ENCODE measurements at places on chromosomes 1 and 21.

GRCh38 chr1:36982709-36983108, 51.6 kb downstream of the GRIK3 start:
- DNase-seq, result no peak

- no peak for DNase-seq
Measured at GRCh38 chr21:45099571-45099970, 25.2 kb downstream of the ADARB1 start.

DNA sequence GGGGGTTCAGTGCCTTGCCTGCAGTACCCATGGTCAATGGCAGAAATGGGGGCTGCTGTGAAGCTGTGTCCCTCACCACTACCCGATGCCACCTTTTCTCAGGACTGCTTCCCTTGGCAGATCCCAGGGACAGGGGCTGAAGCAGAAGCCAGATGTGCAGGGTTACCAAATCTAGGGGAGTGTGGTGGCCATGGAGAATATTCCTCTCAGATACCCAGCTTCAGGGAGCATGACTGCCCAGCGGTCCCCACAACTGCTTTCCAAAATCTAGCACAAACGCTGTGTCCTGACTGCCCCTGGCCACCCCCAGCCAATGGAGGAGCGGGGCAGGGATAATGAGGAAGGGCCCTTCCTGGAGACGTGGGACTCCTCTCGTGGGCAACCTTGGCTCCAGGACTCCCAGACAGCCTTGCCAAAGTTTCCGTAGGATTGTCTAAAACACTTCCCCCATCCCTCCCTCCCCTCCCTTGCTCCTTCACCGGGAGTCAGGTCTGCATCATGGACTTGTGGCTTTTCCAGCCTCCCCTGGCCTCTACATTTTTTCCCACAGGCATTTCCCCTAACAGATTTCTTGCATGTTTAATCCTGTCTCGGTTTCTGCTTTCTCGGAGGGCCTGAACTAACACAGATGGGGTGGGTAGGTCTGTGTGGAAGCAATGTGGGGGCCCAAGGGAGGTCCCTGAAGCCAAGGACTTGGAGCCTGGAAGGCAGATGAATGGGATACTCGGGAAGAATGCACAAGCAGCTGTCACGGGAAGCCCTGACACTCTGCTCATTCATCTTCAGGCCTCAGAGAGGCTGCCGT, 80.5 kb downstream of the OMA1 start:
- DNase-seq, result no peak

GRCh38 chr1:10056599-10056987, 23.8 kb downstream of the UBE4B start:
- no peak for DNase-seq

GRCh38 chr1:60895701-60896100, 186.7 kb upstream of the NFIA start:
- DNase-seq, result no peak

Measured in GM20000 (cell line).